DMS79 (cell line): ENCODE measurements at places on chromosomes 11 and 22.

DNA sequence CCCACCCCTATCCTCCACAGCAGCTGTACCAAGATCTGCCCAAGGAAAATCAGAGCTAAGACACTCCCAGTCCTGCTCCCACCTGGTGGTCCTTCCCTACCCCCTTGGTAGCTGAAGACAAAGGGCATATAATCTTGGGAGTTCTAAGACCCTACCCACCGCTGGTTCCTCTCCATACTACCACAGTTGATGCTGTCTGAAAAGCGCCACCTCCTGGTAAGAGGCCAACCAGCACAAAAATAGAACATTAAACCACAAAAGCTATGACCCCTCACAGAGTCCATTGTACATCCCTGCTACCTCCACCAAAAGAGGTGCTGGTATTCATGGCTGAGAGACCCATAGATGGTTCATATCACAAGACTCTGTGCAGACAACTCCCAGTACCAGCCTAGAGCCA, 161.5 kb upstream of the ARHGAP42 start:
- no peak for DNase-seq

DNA sequence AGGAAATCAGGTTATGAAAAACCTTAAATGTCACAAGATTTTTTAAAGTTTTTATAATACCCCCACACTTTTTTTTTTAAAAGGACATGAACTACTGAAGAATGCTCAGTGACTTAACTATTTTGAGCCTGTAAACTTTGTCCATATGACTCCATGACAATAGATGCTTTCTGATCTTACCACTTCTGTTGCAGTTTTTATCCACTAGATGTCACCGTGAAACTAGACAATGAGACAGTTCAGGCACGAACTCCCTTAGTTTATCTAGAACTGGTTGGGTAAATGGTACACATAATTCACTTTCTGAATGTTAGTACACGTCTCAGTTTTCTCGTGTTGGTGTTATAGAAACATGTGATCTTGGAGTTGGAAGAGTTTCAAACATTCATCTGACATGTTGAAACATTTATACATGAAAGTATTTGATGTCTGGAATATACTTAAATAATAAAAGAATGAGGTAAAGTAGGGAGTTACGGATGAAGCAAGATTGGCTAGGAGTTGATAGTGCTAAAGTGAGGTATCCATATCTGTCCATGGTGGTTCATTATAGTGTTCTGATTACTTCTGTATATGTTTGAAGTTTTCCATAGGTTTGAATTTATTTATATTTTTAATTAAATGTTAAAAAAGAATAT, 8.1 kb downstream of the CCDC15 start:
- DNase-seq = peak; percentile 61

- DNase-seq = no peak
Observed at GRCh38 chr11:121715405-121715804, 262.6 kb upstream of the SORL1-AS1 start.

GRCh38 chr11:6402061-6402470, 11.8 kb downstream of the SMPD1 start:
- DNase-seq = no peak

DNA sequence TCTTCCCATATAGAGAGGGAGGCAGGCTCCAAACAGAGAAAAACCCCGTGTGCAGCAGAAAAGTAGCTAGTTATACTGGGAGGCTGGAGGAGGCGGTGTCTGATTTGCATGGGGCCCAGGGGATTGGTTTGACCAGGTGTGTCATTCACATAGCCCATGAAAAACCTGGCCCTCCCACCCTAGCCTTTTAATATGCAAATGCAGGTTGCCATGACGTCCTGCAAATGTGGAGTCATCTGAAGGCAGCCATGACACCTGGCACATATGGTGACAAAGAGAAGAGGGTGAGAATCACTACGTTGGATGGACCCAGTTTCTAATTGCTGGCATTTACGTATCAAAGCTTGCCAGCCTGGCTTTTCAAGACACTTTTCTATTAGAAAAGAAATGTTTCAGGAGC, 57.8 kb downstream of the FAM181B start:
- DNase-seq = no peak

GRCh38 chr11:125272092-125272491, 107.5 kb downstream of the PKNOX2 start:
- DNase-seq = no peak

DNA sequence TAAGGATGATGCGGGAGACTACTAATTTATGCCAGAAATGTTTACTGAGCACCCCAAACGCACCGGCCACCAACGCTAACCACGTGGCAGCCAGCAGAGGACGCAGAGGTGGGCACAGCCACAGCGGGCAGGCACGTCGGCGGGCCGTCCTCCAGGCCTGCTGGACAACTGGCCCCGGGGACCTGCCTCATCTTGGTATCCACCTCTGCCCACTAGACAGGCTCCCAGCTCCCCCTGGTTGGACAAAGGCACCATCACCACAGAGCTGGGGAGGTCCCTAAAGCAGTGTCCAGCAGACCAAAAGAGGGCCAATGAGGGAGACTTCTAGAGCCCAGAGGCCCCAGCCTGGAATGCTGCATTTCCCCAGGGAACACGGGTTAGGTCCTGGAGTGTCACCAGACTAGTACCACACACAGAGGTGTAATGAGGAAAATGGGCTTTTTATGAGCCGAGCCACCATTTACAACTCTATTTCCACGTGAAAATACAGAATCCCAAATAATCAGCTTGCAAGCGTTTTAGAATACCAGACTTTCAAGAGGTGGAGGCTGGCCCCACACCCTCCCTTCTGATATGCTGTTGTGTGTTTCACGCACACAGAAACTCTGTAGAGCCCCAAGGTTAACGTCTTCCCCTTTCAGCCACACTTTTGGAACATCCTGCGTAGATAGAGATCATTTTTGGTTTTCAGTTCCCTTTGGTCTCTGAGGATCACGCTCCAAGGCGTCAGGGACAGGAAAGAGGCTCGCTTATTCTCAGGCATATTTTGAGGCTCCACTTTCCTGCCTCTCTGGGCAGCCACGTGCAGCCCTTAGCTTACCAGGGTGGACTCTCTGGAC, 23.7 kb upstream of the BID start:
- no peak for DNase-seq
